Activated naive CD4-positive, alpha-beta T cell treated with anti-CD3 and anti-CD28 coated beads, Interleukin-2, amount 50 U/mL, for 16 hours (primary cell): ENCODE measurements at places on chromosomes 4 and X.

GRCh38 chr4:105399532-105400161, 74.2 kb downstream of the PPA2 start:
- no peak for DNase-seq

GRCh38 chr4:153084980-153085630, 119.1 kb upstream of the TRIM2 start:
- DNase-seq = peak; percentile 87

DNA sequence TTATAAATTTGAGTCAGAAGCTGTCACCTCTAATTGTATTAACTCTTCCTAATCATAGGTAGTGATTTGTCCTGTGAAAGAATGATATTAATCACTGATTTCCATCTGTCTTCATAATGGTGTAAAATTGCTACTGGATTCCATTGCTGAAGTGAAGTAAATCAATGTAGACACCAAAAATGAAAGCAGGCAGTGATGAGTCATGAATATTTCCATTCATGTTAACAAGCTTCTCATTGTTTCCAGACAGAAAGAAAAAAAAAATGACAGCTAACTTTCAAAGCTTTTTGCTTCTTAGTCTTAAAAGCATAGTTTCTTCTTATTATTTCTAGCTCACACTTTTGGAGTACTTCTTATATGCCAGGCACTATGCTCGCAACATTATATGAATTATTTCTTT, 21.5 kb downstream of the FAM114A1 start:
- no peak for DNase-seq

DNA sequence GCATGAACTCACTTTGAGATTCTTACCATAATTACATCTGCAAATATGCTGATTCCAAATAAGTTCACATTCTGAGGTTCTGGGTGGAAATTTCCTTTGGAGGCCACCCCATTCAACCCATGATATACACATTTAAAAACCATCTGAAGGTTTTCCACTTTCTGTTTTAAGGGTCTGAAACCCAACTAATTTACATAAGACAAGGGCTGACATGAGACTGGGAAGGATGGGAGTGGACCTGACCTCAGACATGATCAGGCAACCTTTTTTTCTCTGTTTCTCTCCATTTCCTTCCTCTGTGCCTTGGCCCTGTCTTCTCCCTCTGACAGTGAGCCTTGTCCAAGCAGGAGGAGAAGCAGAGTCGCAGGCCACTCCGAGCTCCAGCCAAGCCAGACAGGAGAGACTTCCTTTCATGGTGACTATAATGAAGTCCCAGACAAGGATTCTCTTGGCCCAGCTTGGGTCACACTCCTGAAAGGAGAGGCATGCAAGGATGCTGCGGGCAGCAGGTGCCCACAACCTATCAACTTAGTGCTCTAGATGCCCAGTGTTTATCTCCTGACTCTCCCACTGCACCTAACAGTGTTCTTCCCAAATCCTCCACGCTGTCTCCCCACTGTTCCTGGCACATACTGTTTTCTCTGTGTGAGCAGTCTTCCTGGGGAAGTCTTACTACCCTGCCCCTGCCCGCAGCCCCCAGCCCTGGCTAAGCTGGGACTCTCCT, 39.9 kb downstream of the MSX1 start:
- DNase-seq = no peak

DNA sequence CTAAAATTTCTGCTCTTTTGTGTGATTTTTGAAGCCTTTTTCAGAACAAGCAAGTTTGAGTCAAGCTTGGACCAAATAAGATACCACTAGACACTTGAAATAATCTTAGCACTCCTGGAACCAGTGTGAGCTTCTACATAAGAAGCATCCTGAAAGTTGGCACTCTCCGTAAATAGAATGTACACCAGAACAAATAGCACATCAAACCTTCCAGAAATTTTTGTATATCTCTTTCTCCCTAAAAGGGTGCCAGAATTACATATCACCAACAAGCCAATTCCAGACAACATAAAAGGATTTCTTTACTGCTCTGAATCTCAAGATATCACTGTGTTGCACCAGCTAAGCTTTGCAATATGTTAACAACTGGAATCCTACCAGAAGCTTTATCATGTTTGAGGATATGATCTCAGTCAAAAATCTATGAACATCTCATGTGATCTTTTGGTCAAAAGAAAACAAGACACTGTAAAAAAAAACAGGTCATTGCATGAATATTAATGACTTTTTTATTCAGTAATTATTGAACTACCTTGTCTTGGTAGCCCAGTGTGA, 117.2 kb downstream of the PRSS12 start:
- DNase-seq = no peak

- DNase-seq = no peak
These were observed 3.9 kb downstream of the RNF128 start for GRCh38 chrX:106730401-106730800.
